ENCODE measurements at places on chromosomes 4 and X.

DNA sequence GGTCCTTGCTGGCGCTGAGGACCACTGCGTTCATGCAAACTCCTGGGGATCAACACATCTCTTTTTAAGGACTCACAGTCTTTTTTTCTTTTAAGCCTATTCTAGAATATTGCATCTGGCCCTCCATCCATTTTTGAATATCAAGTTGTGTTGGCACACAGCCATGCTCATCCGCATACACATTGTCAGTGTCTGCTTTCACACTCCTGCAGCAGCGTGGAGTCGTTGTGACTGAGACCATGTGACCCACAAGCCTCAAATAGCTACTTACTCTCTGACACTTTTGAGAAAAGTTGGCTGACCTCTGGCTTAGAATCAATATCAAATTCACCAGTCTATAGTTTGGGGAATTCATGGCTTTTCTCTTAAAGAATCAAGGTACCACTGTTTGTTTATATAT lies 191.8 kb upstream of the S100G start:
- no peak for DNase-seq

- no peak for DNase-seq
These were observed 75.9 kb downstream of the INTS12 start for GRCh38 chr4:105632599-105632998.

GRCh38 chr4:40564004-40564403 lies 65.7 kb downstream of the RBM47 start:
- no peak for DNase-seq

DNA sequence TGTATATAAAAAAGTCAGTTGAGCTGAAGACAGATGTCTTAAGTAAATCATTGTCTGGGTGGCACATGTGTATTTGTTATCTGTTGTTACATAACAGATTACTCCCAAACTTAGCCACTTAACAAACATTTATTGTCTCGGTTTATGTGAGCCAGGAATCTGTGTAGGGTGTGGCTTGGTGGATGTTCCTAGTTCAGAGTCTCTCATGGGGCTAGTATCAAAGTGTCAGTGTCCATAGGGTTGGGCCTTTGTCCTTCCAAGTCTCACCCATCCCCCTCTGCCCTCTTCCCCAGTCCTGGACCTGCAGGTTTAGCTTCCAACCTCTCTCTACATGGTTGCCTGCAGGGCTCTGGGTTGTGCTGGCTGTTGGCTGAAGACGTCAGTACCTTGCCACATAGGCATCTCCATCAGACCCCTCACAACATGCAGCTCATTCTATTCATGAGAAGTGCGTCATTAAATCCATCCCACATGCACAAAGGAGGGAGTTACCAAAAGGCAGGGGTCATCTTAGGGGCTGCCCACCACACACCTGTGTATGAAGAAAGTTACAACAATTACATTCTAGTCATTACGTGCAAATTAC lies 127.5 kb downstream of the HS3ST1 start:
- DNase-seq = no peak

DNA sequence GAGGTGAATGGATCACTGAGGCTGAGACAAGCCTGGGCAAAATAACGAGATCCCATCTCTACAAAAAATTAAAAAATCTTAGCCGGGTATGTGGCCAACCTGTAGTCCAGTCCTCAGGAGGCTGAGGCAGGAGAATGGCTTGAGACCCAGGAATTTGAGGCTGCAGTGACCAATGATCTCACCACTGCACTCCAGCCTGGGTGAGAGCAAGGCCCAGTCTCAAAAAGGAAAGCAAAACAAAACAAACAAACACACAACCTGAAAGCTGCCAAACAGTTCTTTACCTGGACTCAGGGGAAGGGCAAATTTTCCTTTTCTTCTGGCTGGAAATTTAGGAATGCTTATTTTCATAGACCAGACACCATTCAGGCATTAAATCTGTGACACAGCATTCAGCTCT lies 163.1 kb upstream of the FAT1 start:
- no peak for DNase-seq

DNA sequence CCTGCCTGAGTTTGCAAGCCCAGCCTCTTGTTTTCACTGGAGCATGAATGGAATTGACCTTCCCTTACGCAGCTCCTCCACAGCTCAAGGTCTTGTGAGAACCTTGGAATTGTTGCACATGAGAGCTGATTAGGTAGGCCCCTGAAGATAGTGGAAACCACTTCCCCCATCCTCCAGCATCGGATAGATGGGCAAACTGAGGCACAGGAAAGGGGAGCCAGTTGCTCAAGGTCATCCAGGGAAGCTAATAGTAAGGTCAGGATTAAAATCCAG lies 27.2 kb downstream of the PJA1 start:
- no peak for DNase-seq

GRCh38 chrX:122004127-122004526 lies 956.7 kb downstream of the GLUD2 start:
- DNase-seq = no peak

DNA sequence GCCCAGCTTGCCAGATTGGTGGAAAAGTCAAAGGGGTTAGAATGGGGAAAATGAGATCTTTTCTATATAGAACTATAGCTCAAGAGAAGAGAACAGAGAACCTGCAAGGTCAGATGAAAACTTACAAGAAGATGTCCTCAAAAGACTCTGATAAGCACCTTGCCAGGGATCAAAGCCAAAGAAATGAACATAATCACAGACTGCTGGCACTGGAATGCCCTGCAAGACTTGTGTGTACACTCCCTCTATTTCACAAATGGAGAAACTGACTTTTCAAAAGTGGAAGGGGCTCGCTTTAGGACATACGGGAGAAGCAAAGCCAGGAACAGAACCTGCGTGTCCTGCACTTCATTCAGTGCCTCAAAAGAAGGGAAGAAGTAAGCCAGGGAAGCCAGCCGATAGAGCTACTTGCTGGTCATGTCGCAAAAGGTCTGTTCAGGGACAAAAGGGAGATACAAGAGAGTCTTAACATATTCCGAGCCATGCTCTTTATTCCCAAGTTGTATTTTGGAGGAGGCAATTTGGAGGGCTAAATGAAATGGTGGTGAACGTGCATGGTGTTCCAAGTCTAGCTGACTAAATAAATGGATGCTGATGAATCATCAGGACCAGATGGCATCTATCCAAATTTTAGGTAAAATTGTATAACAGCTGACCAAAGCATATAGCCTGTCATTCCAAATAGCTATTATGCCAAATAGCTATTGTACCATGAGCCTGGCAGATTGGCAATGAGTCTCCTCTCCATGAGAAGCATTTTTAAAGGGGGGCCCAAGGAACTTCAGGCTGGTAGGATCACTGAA lies 175.6 kb upstream of the GPC4 start:
- DNase-seq = no peak
